ENCODE measurements at places on chromosomes 13 and 19.

DNA sequence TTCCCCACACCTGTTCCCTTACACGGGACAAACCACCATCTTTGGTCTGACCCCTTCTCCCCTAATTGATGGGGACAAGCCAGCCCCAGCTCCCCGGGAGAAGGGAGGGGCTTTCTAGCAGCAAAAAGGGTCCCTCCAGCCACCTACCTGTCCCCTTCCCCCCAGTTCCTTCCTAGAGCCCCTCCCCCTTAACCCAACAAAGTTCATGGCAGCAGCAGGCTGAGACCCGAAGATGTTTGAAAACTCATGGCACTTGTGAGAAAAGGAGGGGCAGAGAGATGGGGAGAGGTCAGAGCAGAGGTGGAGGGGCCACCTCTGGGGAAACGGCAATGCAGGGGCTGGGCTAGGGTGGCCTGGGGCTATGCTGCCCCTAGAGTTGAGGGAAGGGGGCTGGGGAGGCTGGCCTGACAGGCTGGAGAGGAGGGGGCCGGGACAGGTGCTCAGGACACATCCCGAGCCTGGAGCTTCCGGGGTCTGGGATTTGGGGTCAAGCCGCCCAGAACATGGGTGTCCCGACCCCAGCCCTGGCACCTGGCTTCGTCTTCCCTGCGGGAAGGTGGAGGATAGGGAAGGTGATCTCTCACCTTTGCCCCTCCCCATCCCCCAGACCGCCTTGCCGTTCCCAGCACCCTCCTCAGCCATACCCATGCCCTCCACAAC is 12.5 kb upstream of the ASF1B start:
- DNase-seq, result no peak

GRCh38 chr19:5628919-5629481 is 6.1 kb downstream of the SAFB start:
- no peak for DNase-seq

- DNase-seq, result peak; percentile 71
Observed at GRCh38 chr13:50512474-50513299, 330.8 kb downstream of the DLEU7 start.

DNA sequence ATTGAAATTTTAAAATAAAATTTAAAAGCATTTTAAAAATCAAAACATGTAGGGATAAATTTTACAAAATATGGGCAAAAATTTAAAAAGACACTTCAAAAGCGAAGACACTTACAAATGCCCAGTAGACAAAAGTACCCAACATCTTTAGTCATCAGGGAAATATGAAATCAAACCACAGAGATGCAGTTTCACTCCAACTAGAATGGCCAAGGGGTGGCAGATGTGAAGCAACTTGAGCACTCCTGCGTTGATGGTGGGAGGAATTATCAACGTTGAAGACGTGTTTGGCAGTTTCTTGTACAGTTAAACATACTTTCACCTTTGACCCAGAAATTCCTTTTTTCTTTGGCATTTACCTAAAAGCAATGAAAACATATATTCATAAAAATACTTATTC is 518.0 kb upstream of the SGCG start:
- no peak for DNase-seq

DNA sequence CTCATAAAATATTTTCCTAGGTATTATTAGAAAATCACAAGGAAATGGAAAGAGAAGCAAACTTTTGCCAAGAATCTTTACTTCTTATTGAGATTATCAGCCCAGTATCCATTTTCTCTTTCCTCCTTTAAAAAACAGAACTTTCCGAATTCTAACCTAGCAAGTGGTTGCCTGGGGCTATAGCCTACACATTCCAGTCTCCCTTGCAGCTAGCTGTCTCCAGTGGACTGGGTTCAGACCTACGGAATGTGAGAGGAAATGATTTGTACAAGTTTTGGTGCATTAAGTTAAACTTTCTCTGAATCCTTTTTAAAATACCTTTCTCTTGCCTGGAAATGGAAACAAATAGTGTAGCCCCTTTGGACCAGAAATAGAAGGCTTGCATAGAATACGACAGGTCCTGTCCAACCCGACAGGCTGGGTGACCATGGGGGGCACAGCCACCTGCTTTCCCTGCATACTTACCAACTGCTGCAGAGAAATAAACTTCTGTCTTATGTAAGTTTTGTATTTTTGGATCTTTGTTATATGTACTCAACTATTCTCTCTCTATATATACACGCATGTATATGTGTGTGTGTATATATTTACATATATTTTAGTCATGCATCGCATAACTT is 185.9 kb downstream of the NALCN start:
- no peak for DNase-seq

DNA sequence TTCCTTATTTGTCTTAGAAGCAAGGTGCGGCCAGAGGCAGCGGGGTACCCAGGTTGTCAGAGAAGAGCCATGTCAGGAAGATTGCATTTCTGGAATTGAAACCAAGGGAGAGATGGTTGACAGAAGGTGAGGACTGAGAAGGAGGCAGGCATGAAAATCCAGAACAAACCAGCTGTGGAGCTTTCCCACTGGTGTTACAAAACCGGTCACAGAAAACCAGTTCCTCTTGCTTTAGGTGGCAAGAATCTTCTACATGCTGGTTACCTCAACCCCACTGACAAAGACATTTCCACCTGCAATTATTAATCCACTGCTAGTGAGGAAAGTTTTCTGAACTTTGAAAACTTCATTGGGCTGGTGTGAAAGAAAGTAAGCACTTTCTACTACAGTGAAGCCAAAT is 64.0 kb upstream of the MED4 start:
- no peak for DNase-seq

- no peak for DNase-seq
Observed at GRCh38 chr19:38834104-38834490, 2.5 kb upstream of the ECH1 start.

DNA sequence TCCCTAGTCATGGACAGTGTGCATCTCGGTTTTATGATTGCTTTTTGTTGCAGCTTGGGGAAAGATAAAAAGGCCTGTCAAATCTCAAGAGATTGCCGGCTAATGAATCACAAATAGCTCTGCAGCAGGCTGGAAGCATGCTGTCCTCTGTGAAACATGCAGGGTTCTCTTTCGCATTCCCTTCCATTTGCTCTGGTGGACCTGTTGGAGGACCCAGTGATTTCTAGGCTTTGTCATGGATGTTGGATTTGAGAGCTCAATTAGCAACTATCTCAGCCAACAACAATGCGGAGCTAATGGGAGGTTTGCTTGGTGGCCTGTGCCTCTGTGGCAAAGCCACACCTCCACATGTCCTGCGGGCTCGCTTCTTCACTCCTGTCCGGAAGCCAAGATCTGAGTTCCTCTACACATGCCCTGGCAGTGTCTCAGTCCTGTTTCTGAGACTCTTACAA is 418.1 kb upstream of the ARGLU1 start:
- no peak for DNase-seq

- DNase-seq, result no peak
Observed at GRCh38 chr19:29285878-29286277, 72.9 kb upstream of the UQCRFS1 start.

GRCh38 chr13:23703246-23703860 is 133.1 kb downstream of the TNFRSF19 start:
- no peak for DNase-seq

GRCh38 chr13:31045286-31046081 is 113.0 kb downstream of the TEX26 start:
- peak; percentile 84 for DNase-seq

GRCh38 chr13:94056362-94056990 is 423.0 kb downstream of the DCT start:
- DNase-seq, result no peak

- no peak for DNase-seq
Observed at GRCh38 chr13:59975807-59976435, 187.8 kb downstream of the DIAPH3 start.

- DNase-seq, result no peak
Observed at GRCh38 chr13:43802511-43802910, 15.7 kb upstream of the ENOX1 start.

GRCh38 chr19:41887711-41888382 is 4.9 kb downstream of the ARHGEF1 start:
- DNase-seq, result peak; percentile 92
